ENCODE measurements at places on chromosomes 6 and 20. TPM values are rescaled to one million over a fixed set of nuclear protein-coding genes. Genes with fewer than 3 reads are reported as not detected.

Gene COL10A1
- total RNA-seq, result not detected

Gene SYCP2L
- 3.5 TPM for total RNA-seq

Gene SIRPB1
- total RNA-seq, result 1.7 TPM

Gene HCK
- total RNA-seq, result 3.7 TPM

Gene CD109
- total RNA-seq, result 59.0 TPM

Gene TSPO2
- not detected for total RNA-seq

GRCh38 chr6:53959717-53960116 is 151.5 kb upstream of the MLIP start:
- DNase-seq, result no peak

- no peak for DNase-seq
Measured at GRCh38 chr6:130282234-130282995, 59.7 kb upstream of the SAMD3 start.

DNA sequence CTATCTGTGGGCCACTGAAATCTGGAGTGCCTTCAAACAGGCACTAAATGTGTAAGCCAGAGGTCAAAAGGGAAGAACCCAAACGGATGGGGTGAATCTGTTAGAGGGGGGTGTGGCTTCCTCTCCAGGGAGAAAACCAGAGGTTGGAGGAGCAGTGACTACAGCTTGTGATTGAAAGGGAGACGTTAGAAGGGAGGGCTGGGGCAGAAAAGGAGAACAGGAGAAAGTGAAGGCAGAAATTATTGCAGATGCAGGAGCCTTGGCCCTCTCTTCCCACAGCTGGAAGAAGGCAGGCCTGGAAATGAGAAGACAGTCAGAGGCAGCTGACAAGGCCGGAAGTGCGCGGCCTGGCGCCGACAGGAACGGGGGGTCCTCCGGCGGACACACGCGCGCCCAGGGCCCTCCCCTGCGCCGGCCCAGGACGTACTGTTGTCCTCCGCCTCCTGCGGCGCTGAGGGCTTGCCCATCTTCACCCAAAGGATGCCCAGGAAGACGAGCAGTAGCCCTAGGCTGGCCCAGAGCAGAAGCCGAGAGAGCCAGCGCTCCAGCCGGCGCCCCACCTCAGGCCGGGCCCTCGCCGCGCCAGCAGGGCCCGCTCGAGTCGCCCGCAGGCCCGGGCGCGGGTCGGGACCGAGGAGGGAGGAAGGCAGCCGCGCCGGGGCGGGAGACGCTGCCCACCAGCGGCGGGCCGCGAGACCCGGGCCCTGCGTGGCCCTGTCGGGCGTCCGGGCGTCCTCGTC is 806 bp downstream of the LEMD2 start:
- DNase-seq, result peak; percentile 76

DNA sequence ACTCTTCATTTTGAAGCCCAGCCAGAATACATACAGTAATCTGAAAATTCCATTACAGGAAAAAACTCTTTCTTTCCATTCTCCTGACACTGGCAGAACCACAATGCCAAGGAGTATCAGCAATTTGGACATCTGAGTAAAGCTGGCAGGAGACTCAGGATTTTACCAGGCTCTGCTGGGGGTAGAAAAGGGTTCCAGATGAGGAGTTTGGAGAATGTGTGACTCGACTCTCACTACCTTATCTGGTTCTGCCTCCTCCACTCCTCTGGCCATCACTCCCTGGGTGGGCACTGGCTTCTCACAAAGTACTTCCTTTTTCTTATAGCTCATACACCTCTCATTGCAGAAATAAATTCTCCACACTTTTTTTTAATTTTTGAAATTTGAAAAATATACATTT is 10.6 kb upstream of the WFDC8 start:
- no peak for DNase-seq

DNA sequence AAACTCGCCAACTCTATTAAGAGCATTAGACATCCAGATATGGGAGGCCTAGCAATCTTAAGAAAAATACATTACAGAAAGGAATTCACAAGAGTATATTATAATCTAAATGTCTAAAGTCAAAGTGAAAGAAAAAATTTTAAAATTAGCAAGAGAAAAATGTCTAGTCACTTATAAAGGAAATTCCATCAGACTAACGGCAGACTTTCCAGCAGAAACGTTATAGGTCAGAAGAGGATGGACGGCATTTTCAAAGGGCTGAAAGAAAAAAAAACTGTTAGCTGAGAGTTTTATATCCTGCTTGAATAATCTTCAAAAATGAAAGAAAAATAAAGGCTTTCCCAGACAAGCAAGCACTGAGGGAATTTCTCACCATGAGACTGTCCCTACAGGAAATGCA is 269.0 kb downstream of the HDGFL1 start:
- DNase-seq, result no peak

DNA sequence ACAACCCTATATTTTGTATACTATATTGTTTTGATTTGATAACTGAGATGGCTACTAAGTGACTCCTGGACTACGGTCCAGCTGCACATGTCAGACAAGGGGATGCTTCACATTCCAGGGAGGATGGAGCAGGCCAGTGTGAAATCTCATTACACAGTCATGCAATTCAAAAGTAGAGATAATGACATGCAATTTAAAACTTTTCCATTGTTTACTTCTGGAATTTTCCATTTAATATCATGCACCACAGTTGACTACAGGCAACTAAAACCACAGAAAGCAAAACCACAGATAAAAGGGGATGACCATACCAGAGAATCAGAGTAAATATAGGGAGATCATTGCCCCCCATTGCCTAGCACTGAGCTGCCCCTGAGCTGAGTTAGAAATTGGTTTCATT is 366.4 kb downstream of the BTBD9 start:
- DNase-seq, result no peak

- DNase-seq, result no peak
Measured at GRCh38 chr20:48845721-48846306, 18.0 kb upstream of the PREX1 start.

DNA sequence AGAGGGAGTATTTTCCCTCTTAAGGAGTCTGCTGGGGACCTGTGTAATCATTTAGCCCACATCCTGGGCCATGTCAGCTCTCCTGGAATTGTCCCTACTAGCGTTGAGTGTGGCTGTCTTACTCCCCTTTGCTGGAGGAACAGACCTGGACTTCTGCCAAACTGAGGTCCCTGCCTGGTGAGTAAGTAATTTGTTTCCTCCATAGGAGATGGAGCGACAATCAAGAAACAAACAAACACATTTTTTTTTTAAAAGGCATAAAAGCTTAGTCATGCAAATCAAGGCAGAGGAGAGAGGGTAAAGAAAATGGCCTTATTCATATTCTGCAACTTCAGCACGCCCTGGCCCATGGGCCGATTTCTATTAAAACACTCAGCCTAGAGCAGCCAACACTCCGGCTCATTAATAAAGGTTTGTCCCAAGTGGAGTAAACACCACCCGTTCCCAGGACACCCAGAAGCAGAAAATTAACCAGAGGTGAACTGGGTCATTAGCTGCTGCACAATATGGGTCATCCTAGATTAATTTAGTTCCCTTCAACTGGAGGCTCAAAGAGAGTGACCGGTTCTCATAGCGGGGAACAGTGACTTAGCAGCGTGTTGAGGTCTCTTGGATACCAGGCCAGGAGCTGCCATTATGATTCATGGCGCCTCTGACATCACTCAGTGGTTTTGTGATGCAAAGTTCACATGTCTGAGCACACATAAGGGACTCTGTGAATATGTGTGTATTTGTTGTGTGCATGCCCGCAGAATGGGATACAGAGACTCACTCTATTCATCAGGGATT is 165.0 kb upstream of the SULF2 start:
- DNase-seq, result no peak

DNA sequence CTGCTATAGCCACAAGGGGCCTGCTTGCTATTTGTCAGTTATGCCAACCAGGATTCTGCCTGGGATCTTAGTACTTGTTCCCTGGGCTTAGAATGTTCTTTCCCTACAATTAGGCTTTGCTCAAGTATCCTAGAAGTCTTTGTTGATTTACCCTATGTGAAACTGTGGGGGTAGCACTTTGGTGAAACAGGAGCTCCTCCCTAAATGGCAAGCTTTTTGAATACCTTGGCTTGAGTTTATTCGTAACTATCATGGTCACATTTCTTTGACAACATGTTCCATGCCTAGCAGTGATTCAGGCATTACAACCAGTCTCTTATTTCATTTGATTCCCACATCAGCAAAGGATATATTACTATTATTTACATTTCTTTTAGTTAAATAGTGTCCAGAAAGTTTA is 21.2 kb downstream of the AFDN start:
- no peak for DNase-seq

DNA sequence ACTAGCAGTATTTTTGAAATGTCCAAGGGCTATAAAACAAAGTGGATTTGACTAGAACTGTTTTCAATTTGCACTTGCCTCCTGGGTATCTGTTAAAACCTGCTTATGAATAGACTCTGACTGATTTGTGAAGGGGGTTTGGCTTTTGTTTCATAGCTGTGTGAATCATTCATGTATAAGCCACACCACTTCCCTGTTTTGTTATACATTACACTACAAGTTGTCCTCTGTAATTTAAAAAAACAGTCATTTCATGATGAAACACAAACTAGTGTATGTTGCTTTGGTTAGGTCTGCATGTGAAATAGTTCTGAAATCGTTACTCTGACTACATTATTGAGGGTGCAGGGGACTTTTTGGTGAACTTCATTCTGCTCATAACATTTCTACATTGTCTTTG is 121.7 kb downstream of the NKAIN2 start:
- DNase-seq, result no peak

DNA sequence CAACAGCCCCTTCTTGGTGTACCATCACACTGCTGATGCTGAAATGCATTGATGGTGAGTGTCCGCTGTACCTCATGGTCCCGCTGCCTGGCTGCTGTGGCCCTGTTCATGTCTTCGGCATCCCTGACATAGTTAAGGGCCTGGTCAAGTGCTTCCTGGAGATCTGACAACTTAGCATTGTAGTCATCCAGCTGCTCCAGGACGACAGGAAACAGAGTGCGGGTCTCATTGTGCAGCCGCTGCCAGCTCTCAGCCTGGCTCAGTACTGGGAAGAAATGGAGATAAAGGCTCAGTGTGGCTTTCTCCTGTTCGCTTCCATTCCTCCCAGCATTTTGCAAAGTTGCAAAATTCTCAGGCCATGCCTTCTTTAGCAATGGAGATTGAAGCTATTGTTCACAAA is 81.8 kb downstream of the LAMA4 start:
- no peak for DNase-seq

DNA sequence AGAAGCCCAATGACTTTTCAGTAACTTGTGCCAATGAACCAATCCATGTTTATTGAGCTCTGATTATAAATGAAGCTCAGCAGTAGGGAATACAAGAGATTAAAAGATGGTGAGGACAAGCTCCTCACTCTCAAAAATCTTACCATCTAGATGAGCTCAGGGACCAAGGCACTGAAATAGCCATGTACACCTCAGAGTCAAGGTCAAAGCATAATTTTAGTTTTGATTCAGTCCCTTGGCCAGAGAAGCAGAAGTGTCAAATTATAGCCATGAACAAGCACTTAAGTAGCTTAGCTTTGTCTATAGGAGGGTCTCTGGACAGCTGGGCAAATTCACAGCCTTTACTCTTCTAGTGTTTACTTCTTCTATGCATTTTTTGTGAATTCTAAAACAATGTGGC is 131.0 kb upstream of the DTNBP1 start:
- DNase-seq, result no peak

- DNase-seq, result no peak
Measured at GRCh38 chr6:125919618-125920017, 37.0 kb upstream of the HINT3 start.

GRCh38 chr6:157244780-157245179 is 78.5 kb downstream of the TMEM242 start:
- DNase-seq, result no peak
